ENCODE measurements at places on chromosomes 3 and 15.

DNA sequence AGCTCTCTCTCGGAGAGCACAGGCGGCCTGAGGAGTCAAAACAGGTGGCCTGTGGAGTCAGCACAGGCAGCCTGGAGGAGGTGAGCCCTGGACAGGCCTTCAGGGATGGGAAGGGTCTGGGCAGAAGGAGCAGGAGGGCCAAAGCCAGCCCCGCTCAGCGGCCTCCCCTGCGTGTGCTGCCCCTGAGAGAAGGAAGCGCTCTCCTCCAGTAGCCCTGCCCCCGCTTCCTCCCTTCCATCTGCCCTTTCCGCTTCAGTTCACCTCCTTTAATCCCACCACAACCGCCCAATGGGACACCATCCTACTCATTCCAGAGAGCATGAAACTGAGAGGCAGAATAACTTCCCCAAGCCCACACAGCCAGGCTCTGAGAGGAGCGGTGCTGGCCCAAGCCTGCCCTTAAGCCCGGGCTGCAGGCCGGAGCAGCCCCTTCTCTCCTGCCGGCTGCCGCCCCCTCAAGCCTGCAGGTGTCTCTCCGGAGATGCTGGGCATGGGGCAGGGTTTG lies 3.2 kb upstream of the NR2E3 start:
- H3K4me3 ChIP-seq, result no peak overlapping the region
- no peaks in the 10 kb centered on the region for H3K4me1 ChIP-seq
- H3K27ac ChIP-seq, result no peak overlapping the region
- H3K36me3 ChIP-seq, result no peaks in the 10 kb centered on the region

DNA sequence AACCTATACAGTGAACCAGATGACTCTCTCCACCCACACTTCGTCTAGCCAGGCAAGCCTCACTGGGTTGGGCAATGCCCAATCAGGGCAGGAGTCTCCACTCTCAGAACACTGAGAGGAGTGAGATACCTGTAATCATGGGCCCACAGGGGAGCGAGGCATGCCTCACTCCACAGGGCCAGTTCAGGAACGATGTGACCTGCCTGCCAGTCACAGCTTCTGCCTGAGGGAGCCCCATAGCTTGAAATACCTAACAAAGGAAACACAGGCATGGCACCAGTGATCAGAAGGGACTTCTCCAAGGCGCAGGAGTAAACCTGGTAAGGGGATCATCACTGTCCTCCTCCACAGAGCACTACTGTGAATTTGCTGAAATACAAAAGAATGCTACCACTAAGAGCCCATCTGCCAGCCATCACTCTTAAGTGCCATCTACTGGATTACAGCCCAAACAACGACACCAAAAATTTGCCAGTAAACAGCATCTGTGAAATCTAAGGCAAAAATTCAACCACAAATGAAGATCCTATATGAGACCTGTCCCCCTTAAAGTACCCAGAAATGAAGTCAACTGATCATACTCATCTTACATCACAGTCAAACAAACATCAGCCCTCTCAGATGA lies 689.9 kb upstream of the SEMA6D start:
- H3K4me3 ChIP-seq, result no peak overlapping the region
- H3K27me3 ChIP-seq, result no peaks in the 10 kb centered on the region
- no peak for DNase-seq
- H3K27ac ChIP-seq, result no peak overlapping the region
- H3K4me1 ChIP-seq, result no peaks in the 10 kb centered on the region

GRCh38 chr3:184556582-184557347 lies 4.8 kb upstream of the EPHB3 start:
- peaks cover 13% of the 10 kb centered on the region for H3K4me1 ChIP-seq
- no peak overlapping the region for H3K27ac ChIP-seq
- no peak overlapping the region for H3K4me3 ChIP-seq
- H3K27me3 ChIP-seq, result peaks cover 9% of the 10 kb centered on the region
- no peaks in the 10 kb centered on the region for H3K36me3 ChIP-seq
- no peak for DNase-seq

DNA sequence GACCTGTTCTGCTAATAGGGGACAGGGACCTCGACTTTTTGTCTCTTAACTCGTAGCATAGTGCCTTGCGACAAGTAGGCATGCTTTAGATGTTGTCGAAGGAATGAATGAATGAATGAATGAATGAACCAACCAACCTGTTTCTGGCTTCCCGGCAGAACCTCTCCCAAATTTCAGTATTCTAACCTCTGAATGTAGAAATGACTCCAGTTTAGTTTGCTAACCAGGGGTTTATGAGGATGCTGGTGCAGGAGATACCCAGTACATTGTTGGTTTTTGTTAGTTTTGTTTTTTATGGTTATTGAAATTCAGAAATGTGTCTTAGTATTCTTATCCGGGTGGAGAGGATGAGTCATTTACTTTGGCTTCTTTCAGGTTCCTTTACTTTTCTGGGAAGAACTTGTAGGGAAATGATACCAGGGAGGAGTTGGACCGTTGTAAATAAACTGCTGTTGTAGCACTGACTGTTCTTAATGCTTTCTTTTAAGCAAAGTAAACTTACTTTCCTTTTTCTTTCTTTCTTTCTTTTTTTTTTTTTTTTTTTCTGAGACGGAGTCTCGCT lies 29.6 kb upstream of the EHHADH start:
- H3K36me3 ChIP-seq, result peaks cover 8% of the 10 kb centered on the region
- DNase-seq, result peak; percentile 24
- peak overlapping the region; percentile 77 for H3K4me3 ChIP-seq
- peak overlapping the region; percentile 70 for H3K27ac ChIP-seq
- H3K27me3 ChIP-seq, result no peaks in the 10 kb centered on the region
- H3K4me1 ChIP-seq, result peaks cover 11% of the 10 kb centered on the region

DNA sequence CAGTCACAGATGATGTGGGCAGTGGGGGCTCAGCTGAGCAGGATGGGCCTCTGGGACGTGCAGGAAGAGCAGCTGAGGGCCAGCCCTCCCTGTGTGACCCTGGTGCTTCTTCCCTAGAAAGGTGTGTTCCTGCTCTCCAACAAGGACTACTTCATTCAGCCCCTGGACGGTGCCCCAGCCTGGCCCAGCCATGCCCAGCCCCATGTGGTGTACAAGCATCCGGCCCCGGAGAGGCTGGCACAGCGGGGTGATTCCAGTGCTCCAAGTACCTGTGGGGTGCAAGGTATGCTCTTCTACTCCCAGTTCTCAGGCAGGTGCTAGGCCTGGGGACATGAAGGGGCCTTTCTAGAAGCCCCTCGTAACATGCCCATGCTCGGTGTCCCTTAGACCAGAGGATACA lies 38.3 kb downstream of the SAXO2 start:
- DNase-seq, result no peak
- H3K36me3 ChIP-seq, result no peaks in the 10 kb centered on the region
- peak overlapping the region; percentile 78 for H3K27ac ChIP-seq
- H3K4me1 ChIP-seq, result peaks cover 15% of the 10 kb centered on the region
- no peak overlapping the region for H3K4me3 ChIP-seq

DNA sequence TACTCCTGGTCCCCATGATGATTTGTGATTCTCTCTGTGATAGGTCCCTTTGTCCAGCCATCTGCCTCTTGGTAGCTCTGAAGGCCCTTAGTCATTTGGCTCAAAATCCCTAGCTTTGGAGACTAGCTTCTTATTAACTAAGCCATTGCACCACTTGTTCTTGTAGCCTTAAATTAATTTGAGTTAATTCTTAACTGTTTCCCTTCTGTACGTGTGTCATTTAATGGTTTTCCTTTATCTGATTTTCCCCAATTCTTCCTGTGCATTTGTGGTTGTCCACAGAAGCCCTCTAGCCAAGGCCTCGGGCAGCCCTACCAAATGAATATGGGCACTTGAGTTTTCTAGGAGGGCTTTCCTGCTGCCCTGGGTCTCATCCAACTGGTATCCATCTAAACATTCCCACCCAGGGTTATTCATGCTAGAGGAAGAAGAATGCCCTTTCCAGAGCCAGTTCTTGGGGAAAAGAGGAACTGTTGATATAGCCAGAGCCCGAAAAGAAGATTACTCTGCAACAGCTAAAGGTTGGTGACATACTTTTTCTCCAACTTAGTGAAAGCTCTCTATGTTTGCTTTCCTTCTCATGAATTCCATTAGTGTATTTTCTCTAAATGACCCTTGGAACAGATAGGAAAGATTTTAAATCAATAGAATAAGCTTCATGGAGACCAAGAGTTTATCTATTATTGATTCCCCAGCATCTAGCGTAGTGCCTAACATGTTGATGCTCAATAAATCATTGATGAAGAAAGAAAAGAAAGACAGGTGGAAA lies 44.2 kb upstream of the ZBTB38 start:
- no peaks in the 10 kb centered on the region for H3K27me3 ChIP-seq
- H3K4me1 ChIP-seq, result no peaks in the 10 kb centered on the region
- H3K36me3 ChIP-seq, result no peaks in the 10 kb centered on the region
- H3K4me3 ChIP-seq, result no peak overlapping the region

GRCh38 chr3:69784954-69785514 lies 45.8 kb downstream of the MITF start:
- H3K36me3 ChIP-seq, result no peaks in the 10 kb centered on the region
- H3K27me3 ChIP-seq, result no peaks in the 10 kb centered on the region
- H3K27ac ChIP-seq, result no peak overlapping the region
- H3K4me1 ChIP-seq, result peaks cover 30% of the 10 kb centered on the region
- peak; percentile 74 for DNase-seq

DNA sequence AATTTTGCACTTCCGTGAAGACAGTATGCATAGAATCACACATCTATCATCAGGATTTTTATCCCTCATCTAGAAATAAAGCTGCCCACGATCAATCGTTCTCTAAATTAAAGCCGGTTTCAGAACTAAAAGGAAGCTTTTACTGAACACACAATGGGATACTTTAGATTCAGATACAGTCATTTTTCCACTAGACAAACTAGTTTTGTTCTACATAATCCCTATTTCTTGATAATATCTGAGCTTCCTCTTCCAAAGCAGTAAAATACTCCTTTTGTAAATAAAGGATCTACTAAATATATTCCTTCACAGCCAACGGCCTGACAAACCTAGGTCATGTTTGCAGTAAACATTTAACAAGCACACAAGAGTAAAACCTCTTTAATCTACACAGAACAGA lies 2.0 kb upstream of the GANC start:
- no peaks in the 10 kb centered on the region for H3K27me3 ChIP-seq
- peak overlapping the region; percentile 97 for H3K4me3 ChIP-seq
- peaks cover 22% of the 10 kb centered on the region for H3K4me1 ChIP-seq
- H3K27ac ChIP-seq, result peak overlapping the region; percentile 88
- DNase-seq, result no peak

DNA sequence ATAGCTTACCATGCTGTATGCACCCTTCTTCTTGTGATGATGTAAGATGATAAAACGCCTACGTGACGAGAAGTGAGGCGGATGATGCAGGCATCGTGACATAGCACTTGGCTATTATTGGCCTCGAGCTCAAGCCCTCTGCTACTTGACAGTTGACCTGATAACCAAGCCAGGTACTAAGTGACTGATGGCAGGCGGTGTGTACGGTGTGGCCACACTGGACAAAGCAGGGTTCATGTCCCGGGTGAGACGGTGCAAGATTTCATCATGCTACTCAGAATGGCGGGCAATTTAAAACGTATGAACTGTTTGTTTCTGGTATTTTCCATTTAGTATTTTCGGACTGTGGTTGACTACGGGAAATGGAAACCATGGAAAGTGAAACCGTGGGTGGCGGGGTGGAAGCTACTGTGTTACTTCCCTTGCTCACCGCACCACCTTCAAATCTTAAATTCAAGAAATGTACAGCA lies 57.7 kb downstream of the SLC12A8 start:
- peaks cover 4% of the 10 kb centered on the region for H3K4me1 ChIP-seq
- peaks cover 10% of the 10 kb centered on the region for H3K36me3 ChIP-seq
- H3K27me3 ChIP-seq, result no peaks in the 10 kb centered on the region
- no peak overlapping the region for H3K27ac ChIP-seq
- H3K4me3 ChIP-seq, result no peak overlapping the region

DNA sequence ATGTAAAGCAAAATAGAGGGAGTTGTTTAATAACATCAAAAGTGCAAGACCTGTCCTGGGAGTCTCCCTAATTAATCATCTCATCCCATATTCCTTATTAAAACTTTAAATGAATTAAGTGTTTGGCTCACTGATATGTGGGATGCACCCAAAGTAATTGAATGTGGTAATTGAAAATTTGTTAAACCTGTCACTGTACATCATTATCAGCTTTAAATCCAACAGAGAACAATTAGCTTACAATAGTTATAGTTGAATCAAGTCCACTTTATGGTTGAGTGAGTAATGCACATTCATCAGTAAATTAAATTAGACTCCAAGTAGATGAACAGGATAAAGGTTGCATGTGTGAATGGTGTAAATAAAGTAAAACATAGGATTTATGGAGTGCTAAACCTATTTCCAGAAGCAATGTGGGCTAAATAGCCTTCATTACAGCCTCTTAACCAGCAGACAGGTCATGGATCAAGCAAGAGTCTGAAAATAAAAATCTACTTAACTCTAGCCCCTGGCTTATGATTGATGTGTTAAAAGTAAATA lies 608.2 kb upstream of the CCDC54 start:
- no peak overlapping the region for H3K4me3 ChIP-seq
- no peaks in the 10 kb centered on the region for H3K36me3 ChIP-seq
- H3K27ac ChIP-seq, result no peak overlapping the region
- H3K4me1 ChIP-seq, result peaks cover 13% of the 10 kb centered on the region

DNA sequence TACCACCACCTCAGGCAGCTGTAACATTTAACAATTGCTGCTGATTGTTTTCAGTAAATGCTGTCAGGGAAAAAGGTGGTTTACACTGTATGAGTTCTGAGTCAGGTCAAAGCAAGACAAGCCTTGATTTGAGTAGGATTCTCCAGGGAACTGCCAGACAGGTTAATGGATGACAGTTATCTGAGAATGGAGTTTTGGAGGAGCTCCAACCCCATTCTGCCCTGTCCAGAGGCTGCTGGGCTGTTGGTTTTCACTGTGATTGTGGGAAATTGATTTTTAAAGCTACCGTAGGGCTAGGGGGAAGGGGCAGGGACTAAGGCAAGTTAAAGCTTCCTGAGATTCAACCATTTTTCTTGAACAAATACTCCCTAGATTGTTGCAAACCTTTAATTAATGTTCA lies 39.9 kb downstream of the TICRR start:
- H3K4me1 ChIP-seq, result peaks cover 11% of the 10 kb centered on the region
- no peaks in the 10 kb centered on the region for H3K27me3 ChIP-seq
- no peak for DNase-seq
- no peak overlapping the region for H3K27ac ChIP-seq
- H3K4me3 ChIP-seq, result no peak overlapping the region

- H3K27me3 ChIP-seq, result no peaks in the 10 kb centered on the region
- DNase-seq, result no peak
- H3K4me3 ChIP-seq, result no peak overlapping the region
- H3K4me1 ChIP-seq, result peaks cover 6% of the 10 kb centered on the region
- no peak overlapping the region for H3K27ac ChIP-seq
Measured at GRCh38 chr3:49733551-49733950, 9.8 kb upstream of the GMPPB start.
